ENCODE measurements at places on chromosomes 1 and 21. TPM values are rescaled to one million over a fixed set of nuclear protein-coding genes. Genes with fewer than 3 reads are reported as not detected.

OLIG2 gene
- total RNA-seq = not detected

KMO gene
- not detected for total RNA-seq

PRR9 gene
- not detected for total RNA-seq

KRTAP21-2 gene
- not detected for total RNA-seq

TMEM82 gene
- not detected for total RNA-seq

KRTAP19-3 gene
- not detected for total RNA-seq

AMPD1 gene
- total RNA-seq = not detected

TP53BP2 gene
- total RNA-seq = 26.8 TPM

DIPK1A gene
- total RNA-seq = 0.67 TPM

ATP1A4 gene
- not detected for total RNA-seq

CCDC190 gene
- total RNA-seq = 1.9 TPM

RWDD3 gene
- total RNA-seq = 11.2 TPM

S1PR1 gene
- total RNA-seq = 308 TPM

TTC24 gene
- total RNA-seq = not detected

SPATA46 gene
- not detected for total RNA-seq

RSPH1 gene
- not detected for total RNA-seq

SERPINC1 gene
- total RNA-seq = not detected

ARHGAP30 gene
- total RNA-seq = not detected

KRTCAP2 gene
- total RNA-seq = 141 TPM

SYTL1 gene
- total RNA-seq = under 0.01 TPM

RBP7 gene
- not detected for total RNA-seq

TDRD5 gene
- total RNA-seq = not detected

DEPDC1 gene
- 24.0 TPM for total RNA-seq

LIN28A gene
- total RNA-seq = not detected

HMGB4 gene
- not detected for total RNA-seq

CD34 gene
- total RNA-seq = 42.1 TPM

Measured in vein endothelial cell (primary cell).